ENCODE measurements at places on chromosomes 5 and 9. TPM values are rescaled to one million over a fixed set of nuclear protein-coding genes. Genes with fewer than 3 reads are reported as not detected.
A peak's percentile ranks its signal among the peaks of the same experiment; 100 is the strongest.

- no peak for DNase-seq
Measured at GRCh38 chr5:59174248-59174844, 591.5 kb downstream of the RAB3C start.

- DNase-seq = no peak
Measured at GRCh38 chr5:55319491-55319890, 11.7 kb downstream of the MTREX start.

DNA sequence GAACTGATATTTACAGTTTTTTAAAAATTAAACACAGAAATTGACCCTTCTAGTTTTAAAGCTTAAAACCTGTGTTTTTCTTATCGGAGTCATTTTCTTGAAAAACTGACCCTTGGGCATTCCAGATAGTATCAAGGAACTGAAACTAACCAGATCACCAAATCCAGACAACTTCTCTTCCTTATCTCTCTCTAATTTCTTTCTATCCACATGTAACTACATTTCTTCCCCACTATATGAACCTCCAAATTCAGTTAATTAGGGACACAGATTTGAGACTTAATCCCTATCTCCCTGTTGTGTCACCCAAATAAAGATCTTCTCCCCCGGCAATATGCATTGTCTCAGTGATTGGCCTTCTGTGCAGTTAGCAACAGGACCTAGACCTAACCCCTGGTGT lies 1643.0 kb upstream of the CDH6 start:
- DNase-seq = no peak

GRCh38 chr9:38713426-38713825 lies 6.5 kb downstream of the FAM240B start:
- no peak for DNase-seq

- no peak for DNase-seq
Measured at GRCh38 chr5:114305402-114306207, 56.3 kb upstream of the KCNN2 start.

GRCh38 chr9:122125158-122125508 lies 32.0 kb upstream of the TTLL11 start:
- DNase-seq = peak; percentile 63

DNA sequence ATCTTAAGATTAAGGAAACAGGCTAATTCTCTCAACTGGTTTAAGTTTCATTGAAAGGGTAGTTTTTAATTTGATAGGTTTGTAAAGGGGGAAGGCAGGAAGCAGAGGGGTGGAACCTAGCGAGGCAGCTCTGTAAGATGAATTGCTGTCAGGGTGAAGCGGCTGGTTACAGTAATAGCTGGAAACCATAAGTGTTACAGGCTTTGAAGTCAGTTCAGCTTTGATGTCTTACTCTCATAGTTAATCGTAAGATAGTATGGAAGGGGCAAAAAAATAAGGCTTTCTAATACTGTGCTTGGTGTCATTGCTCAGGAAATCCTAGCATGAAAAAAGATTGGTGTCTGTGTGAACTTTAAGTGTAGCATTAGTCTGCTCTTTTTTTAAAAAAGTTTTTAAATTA lies 20.3 kb downstream of the POU5F2 start:
- DNase-seq = no peak

Gene ZBED3
- 0.48 TPM for total RNA-seq

Gene NUTM2F
- not detected for total RNA-seq

Gene PCDHGB7
- total RNA-seq = 0.23 TPM

Gene JAKMIP2
- 4.1 TPM for total RNA-seq

Gene C1QTNF3
- 1.7 TPM for total RNA-seq

Gene PITX1
- total RNA-seq = 0.39 TPM

Gene CATSPER3
- total RNA-seq = 0.34 TPM

Gene SLC46A2
- total RNA-seq = not detected
